ENCODE measurements at places on chromosomes 3 and 15. TPM values are rescaled to one million over a fixed set of nuclear protein-coding genes. Genes with fewer than 3 reads are reported as not detected.

The SSUH2 gene
- polyA plus RNA-seq: 21.6 TPM

The XCR1 gene
- polyA plus RNA-seq: 0.86 TPM

The TERC gene
- polyA plus RNA-seq: 2.0 TPM

The CEMIP gene
- polyA plus RNA-seq: 3.5 TPM

The CCDC54 gene
- polyA plus RNA-seq: 0.89 TPM

The B3GALNT1 gene
- polyA plus RNA-seq: 10.4 TPM

The SPRED1 gene
- 8.2 TPM for polyA plus RNA-seq

The TMEM212 gene
- polyA plus RNA-seq: not detected

DNA sequence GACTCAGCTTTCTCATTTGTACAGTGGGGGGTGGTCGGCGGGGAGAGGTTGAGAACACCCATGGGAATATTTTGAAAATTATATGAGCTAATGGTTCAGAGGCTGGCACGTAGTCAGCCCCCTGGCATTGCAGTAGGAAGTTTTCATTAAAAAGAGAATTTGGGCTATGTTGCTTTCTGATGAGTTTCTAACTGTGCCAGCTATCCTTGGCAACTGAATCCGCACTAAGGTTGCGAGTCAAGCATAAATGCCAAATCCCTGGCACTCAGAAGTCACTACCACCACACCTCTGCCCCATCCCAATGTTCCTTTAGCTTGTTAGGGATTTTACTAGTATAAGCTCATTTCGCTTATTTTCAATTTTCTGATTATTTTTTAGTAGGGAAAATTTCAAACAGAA, 91.6 kb downstream of the DNASE1L3 start:
- H3K36me3 ChIP-seq: peaks cover 12% of the 10 kb centered on the region
- no peaks in the 10 kb centered on the region for H3K27me3 ChIP-seq
- H3K4me3 ChIP-seq: no peak overlapping the region
- peaks cover 7% of the 10 kb centered on the region for H3K4me1 ChIP-seq
- H3K27ac ChIP-seq: no peak overlapping the region

GRCh38 chr3:51869304-51869703, 6.1 kb downstream of the IQCF5 start:
- H3K4me3 ChIP-seq: no peak overlapping the region
- no peaks in the 10 kb centered on the region for H3K4me1 ChIP-seq
- H3K27me3 ChIP-seq: no peaks in the 10 kb centered on the region
- no peaks in the 10 kb centered on the region for H3K36me3 ChIP-seq
- no peak overlapping the region for H3K27ac ChIP-seq
- no peak for DNase-seq

- no peak for DNase-seq
- no peak overlapping the region for H3K27ac ChIP-seq
- no peak overlapping the region for H3K4me3 ChIP-seq
- no peaks in the 10 kb centered on the region for H3K27me3 ChIP-seq
- no peaks in the 10 kb centered on the region for H3K36me3 ChIP-seq
- peaks cover 4% of the 10 kb centered on the region for H3K4me1 ChIP-seq
Measured at GRCh38 chr3:6532101-6532500, 328.8 kb upstream of the GRM7 start.

DNA sequence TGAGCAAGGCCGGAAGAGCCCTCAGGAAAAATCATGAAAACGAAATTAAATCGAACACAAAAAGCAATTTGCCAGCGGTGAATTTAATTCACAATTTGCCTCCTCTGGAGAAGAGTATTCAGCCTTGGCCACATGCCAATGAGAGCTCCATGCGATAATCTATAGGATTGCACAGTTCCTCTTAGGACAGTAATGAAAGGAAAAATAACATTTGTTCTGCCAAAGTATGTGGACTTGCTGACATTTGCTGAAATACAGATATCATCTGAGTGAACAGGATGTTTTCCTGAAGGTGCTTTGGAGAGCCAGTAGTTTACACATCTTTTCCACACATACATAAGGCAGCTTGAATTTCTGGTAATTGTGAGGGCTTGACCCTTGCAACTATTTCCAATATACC, 188.6 kb upstream of the PDZRN3 start:
- peak; percentile 49 for DNase-seq
- H3K27ac ChIP-seq: peak overlapping the region; percentile 32
- no peaks in the 10 kb centered on the region for H3K27me3 ChIP-seq
- no peak overlapping the region for H3K4me3 ChIP-seq
- no peaks in the 10 kb centered on the region for H3K4me1 ChIP-seq

DNA sequence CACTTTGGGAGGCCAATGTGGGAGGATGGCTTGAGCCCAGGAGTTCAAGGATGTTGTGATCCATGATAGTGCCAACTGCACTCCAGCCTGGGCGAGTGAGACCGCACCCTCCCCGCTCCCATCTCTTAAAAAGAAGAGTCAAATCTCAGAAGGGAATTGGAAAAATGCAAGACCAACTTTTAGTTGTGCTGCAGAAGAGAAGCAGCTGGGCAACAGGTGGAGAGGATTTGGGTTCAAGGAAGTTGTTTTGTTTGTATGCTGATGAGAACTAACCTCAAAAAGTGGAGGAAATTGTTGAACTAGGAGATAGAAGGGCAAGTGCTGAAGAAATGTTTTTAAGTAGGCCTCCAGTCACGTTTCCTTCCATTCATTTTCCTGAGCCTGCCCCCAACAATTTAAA, 12.8 kb upstream of the PDCD7 start:
- no peak overlapping the region for H3K4me3 ChIP-seq
- H3K27ac ChIP-seq: no peak overlapping the region
- no peaks in the 10 kb centered on the region for H3K27me3 ChIP-seq
- no peak for DNase-seq
- no peaks in the 10 kb centered on the region for H3K4me1 ChIP-seq

GRCh38 chr15:60583946-60584345, 105.0 kb upstream of the ICE2 start:
- H3K36me3 ChIP-seq: no peaks in the 10 kb centered on the region
- H3K4me1 ChIP-seq: no peaks in the 10 kb centered on the region
- DNase-seq: no peak
- no peak overlapping the region for H3K4me3 ChIP-seq

DNA sequence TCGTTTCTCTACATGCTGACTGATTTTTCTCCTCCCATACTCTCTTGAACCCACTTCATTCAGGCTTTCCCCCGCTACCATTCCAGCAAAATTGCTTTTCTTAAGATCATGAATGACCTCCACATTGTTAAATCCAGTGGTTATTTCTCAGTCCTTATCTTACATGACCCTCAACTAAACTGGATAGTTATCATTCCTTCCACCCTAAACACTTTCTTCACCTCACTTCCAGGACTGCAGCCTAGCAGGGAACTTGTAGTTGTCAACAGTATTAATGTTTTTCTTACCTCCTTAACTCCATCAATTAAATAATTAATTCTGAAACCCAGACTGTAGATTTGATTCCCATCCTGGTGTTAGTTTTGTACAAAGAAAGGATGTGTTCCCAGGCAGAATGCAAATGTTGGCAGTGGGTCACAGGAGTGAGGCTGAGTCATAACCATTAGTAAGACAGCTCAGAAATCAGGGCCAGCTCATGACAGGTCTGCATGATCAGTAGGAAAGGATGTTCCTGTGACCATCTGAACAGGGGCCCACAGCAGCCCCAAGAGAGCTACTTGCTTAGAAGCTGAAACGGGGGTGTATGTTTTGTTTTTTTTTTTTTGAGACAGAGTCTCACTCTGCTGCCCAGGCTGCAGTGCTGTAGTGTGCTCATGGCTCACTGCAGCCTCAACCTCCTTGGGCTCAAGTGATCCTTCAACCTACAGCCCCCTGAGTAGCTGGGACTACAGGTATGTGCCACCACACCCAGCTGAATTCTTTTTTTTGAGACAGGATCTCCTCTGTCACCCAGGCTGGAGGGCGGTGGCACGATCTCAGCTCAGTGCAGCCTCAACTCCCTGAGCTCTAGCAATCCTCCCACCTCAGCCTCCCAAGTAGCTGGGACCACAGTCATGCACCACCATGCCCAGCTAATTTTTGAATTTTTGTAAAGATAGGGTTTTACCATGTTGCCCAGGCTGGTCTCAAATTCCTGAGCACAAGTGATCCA, 9.1 kb downstream of the BCL2L10 start:
- no peaks in the 10 kb centered on the region for H3K27me3 ChIP-seq
- H3K36me3 ChIP-seq: no peaks in the 10 kb centered on the region
- peak; percentile 76 for DNase-seq

GRCh38 chr15:48845123-48845522, 32.8 kb upstream of the EID1 start:
- no peak for DNase-seq
- H3K27ac ChIP-seq: no peak overlapping the region
- H3K36me3 ChIP-seq: no peaks in the 10 kb centered on the region
- H3K27me3 ChIP-seq: no peaks in the 10 kb centered on the region
- H3K4me1 ChIP-seq: no peaks in the 10 kb centered on the region

GRCh38 chr3:152381881-152382295, 113.2 kb downstream of the MBNL1 start:
- H3K36me3 ChIP-seq: no peaks in the 10 kb centered on the region
- H3K27ac ChIP-seq: peak overlapping the region; percentile 31
- H3K4me3 ChIP-seq: no peak overlapping the region
- no peaks in the 10 kb centered on the region for H3K27me3 ChIP-seq
- no peak for DNase-seq
- peaks cover 21% of the 10 kb centered on the region for H3K4me1 ChIP-seq

DNA sequence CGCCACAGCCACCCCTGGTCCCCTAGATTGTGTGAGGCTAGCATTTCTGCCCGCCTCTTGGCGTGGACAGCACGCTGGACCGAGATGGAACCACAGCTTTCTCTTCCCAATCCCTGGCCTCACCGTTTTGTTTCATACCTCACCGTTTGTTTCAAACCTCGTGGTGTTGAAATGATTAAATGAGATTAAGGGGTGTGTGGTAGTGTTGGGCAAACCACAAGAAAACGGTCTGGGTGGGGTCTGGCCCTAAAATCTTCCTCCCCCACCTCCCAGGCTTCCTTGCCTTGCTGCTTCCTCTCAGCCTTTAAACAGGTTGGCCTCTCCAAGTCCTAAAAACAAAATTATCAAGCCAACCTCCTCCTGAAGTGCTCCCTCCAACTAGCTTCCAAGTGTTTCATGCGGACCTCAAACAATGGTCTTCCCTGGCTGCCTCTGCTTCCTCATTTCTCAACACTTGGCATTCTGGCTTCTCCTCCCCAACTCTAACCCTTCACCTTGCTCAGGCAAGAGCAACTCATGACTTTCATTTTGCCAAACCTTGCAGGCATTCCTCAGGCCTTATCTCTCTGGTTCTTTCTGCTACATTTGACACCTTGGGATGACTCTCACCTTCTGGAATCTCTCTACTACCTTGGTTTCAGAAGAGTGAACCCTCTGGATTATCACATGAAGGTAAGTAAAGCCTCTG, 1.4 kb upstream of the ATP13A3 start:
- H3K4me1 ChIP-seq: peaks cover 9% of the 10 kb centered on the region
- H3K36me3 ChIP-seq: no peaks in the 10 kb centered on the region
- H3K27me3 ChIP-seq: no peaks in the 10 kb centered on the region
- no peak overlapping the region for H3K4me3 ChIP-seq
- no peak for DNase-seq

GRCh38 chr15:80415358-80415670, 11.1 kb downstream of the ARNT2 start:
- DNase-seq: no peak
- H3K27ac ChIP-seq: no peak overlapping the region
- H3K4me1 ChIP-seq: no peaks in the 10 kb centered on the region
- H3K36me3 ChIP-seq: no peaks in the 10 kb centered on the region

DNA sequence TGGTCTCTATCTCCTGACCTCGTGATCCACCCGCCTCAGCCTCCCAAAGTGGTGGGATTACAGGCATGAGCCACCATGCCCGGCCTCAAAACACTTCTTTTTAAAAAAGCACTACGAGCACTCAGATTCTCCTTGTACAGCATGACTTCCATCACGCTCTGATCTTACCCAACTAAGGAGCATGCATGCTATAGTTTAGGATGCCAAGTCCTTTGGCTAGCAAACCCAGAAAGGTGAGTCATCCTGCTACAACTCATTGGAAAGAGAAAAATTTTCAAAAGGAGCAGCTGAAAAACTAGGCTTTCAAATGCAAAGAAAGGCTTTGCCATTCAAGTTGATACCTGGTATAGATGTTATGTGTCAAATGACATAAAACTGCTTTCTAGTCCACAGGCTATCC, 70.3 kb upstream of the PRICKLE2 start:
- H3K27me3 ChIP-seq: no peaks in the 10 kb centered on the region
- peaks cover 6% of the 10 kb centered on the region for H3K4me1 ChIP-seq
- H3K4me3 ChIP-seq: no peak overlapping the region
- no peak for DNase-seq
- no peaks in the 10 kb centered on the region for H3K36me3 ChIP-seq
- no peak overlapping the region for H3K27ac ChIP-seq

- H3K4me1 ChIP-seq: peaks cover 28% of the 10 kb centered on the region
- H3K4me3 ChIP-seq: peak overlapping the region; percentile 83
- H3K27ac ChIP-seq: peak overlapping the region; percentile 95
- H3K36me3 ChIP-seq: no peaks in the 10 kb centered on the region
Measured at GRCh38 chr3:49803465-49804140, 542 bp downstream of the INKA1 start.

DNA sequence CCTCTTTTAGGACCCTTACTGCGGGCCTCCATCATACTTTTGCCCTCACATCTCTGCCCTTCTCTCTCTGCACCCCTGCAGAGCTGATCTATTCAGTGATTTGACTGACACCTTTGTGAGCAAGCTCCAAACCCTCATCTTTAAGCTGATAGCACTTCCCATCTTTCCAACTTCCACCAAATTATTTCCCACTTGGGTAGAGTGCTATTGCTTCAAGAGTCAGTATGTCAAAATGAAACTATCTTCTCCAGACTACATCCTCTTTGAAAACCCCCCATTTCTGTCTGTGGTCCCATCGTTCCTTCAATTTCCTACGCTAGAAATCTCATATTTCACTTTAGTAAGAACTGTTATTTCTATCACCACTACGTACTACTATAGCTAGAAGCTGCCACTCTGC, 19.7 kb downstream of the ZWILCH start:
- no peak overlapping the region for H3K4me3 ChIP-seq
- no peaks in the 10 kb centered on the region for H3K36me3 ChIP-seq
- no peaks in the 10 kb centered on the region for H3K4me1 ChIP-seq
- no peak for DNase-seq
- no peak overlapping the region for H3K27ac ChIP-seq

- peaks cover 41% of the 10 kb centered on the region for H3K4me1 ChIP-seq
- no peaks in the 10 kb centered on the region for H3K36me3 ChIP-seq
- DNase-seq: no peak
- H3K4me3 ChIP-seq: no peak overlapping the region
- H3K27me3 ChIP-seq: no peaks in the 10 kb centered on the region
- peak overlapping the region; percentile 94 for H3K27ac ChIP-seq
Measured at GRCh38 chr3:125003859-125004595, 51.8 kb downstream of the HEG1 start.

DNA sequence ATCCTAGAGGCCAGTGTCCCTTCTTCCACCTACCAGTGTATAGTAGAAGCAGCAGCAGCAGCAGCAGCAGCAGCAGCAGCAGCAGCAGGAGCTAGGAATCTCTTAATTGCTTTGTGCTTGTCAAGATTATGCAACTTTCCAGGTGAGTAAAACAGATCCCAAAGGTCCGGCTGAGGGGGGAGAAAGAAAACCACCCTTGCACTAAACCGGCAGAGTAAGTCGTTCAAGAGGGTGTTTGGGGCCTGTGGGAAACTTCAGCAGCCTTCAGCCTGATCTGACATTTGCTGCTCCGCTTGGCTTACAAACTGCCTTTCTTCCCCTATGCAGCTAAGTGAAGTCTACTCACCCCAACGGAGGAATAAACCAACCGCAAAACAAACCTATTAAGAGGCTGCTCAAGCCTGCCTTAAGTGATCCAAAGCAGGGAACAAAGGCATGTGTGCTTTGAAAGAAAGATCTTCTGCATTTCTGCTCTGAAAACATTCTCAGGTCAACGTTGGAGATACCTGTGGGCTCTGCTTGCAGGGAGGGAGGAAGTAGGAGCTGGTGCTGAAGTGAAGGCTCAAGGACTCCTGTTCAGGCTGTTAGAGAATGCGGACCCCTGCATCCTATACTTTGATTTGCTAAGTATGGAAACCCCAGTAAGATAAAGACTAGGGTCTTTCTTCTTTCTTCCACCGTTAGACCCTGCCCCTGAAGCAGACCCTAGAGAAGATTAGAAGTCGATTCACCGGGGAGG, 35.7 kb upstream of the DLG1 start:
- peak overlapping the region; percentile 41 for H3K27ac ChIP-seq
- no peaks in the 10 kb centered on the region for H3K27me3 ChIP-seq
- H3K36me3 ChIP-seq: no peaks in the 10 kb centered on the region
- peak; percentile 49 for DNase-seq

All from hepatocyte (in vitro differentiated cells).